Ascending aorta (tissue), 2 donors: ENCODE measurements at places on chromosomes 2 and 18. TPM values are rescaled to one million over a fixed set of nuclear protein-coding genes. Genes with fewer than 3 reads are reported as not detected.

Gene FOSL2
- 185 TPM for total RNA-seq

DNA sequence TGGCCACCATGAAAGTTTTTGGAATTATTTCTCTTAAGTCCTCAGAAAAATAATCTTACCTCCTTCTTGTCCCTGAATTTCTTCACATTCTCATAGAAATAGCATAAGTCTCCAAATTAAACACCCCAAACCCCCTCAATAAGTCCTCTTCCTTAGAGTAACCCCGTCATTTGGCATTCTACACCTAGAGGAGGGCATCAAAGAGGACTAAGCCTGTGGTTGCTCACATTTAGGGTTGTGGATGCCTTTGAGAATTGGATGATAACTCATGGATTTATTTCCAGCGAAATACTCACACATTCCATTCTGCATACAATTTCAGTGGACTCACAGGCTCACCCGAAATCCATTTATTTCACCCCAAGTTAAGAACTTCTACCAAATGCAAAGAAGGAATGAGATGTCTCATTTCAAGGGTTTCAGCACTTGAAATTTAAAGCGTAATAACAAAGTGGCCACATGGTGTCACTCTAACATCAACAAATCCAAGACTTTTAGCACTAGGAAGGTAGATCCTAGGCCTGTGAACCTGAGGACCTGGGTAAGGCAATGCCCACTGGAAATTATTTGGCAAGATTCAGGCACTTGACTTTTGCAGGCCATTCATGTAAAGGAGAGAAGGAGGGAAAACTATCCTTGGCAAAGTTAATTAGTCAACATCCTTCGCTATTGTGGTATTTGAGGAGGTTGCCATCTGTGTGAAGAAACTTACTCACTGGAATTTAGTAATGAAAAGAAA, 24.6 kb downstream of the DYTN start:
- H3K27ac ChIP-seq: no peak overlapping the region
- no peaks in the 10 kb centered on the region for H3K36me3 ChIP-seq
- H3K4me3 ChIP-seq: no peak overlapping the region

Gene ABI2
- 69.1 TPM for total RNA-seq

DNA sequence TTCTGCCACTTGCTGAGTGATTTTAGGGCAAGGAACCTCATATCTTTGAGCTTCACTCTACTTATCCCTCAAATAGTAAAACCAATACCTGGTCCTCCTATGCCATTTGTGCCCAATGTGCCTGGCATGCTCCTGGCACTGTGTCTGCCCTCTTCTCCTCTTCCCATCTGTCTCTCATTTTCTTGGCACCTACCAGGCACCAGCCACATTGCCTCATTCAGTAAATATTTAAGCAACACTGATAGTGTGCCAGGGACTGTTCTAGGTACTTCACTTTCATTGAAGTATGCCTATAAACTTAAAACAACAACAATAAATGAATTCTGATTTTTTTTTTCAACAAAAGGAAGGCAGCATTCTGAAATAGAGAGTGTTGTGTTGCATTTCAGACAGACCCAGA, 15.1 kb upstream of the BOD1L2 start:
- DNase-seq: no peak
- H3K27me3 ChIP-seq: no peaks in the 10 kb centered on the region
- H3K4me3 ChIP-seq: no peak overlapping the region
- H3K36me3 ChIP-seq: no peaks in the 10 kb centered on the region

DNA sequence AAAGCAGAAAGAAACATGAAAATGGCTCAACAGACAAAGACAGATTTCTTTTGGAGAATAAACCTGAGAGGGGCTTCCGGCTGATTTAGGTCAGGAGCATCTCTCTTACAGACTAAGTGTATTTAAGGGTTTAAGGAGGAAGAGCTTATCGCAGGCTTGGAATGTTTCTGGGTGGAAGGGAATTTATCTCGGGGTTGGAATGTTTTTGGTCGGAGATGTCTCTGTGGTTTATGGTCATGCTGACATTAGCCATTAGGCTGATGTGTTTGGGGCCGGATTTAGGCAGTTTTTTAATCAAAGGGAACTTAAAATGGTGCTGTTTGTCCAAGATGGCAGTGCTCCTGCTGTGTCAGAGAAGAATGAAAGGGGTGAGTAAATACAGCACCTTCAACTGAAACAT, 14.4 kb upstream of the PSMA8 start:
- H3K4me3 ChIP-seq: no peak overlapping the region
- DNase-seq: no peak
- H3K27ac ChIP-seq: no peak overlapping the region
- no peaks in the 10 kb centered on the region for H3K36me3 ChIP-seq
- no peaks in the 10 kb centered on the region for H3K27me3 ChIP-seq

DNA sequence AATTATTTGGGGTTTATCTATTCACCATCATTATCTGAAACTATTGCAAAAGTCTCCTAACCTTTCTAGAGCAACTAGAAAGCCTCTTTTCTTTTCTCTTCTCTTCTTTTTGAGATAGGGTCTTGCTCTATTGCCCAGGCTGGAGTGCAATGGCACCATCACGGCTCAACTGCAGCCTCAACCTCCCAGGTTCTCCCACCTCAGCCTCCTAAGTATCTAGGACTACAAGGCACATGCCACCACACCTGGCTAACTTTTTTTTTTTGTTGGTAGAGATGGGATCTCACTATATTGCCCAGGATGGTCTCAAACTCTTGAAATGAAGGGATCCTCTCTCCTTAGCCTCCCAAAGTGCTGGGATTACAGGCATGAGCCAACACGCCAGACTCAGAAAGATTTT, 24.5 kb upstream of the XPO1 start:
- H3K27ac ChIP-seq: no peak overlapping the region
- H3K4me1 ChIP-seq: no peaks in the 10 kb centered on the region
- no peak for DNase-seq
- no peak overlapping the region for H3K4me3 ChIP-seq
- no peaks in the 10 kb centered on the region for H3K27me3 ChIP-seq

Gene POMC
- 18.6 TPM for total RNA-seq

Gene PSMA8
- total RNA-seq: not detected

GRCh38 chr2:150208689-150209088, 278.8 kb downstream of the RND3 start:
- no peaks in the 10 kb centered on the region for H3K36me3 ChIP-seq
- no peak for DNase-seq
- no peaks in the 10 kb centered on the region for H3K4me1 ChIP-seq
- no peak overlapping the region for H3K4me3 ChIP-seq
- no peak overlapping the region for H3K27ac ChIP-seq
